ENCODE measurements at places on chromosomes 6 and 20.

GRCh38 chr20:1786486-1786885, 108.7 kb upstream of the SIRPA start:
- DNase-seq: no peak

GRCh38 chr6:53934023-53934422, 139.2 kb downstream of the LRRC1 start:
- no peak for DNase-seq

DNA sequence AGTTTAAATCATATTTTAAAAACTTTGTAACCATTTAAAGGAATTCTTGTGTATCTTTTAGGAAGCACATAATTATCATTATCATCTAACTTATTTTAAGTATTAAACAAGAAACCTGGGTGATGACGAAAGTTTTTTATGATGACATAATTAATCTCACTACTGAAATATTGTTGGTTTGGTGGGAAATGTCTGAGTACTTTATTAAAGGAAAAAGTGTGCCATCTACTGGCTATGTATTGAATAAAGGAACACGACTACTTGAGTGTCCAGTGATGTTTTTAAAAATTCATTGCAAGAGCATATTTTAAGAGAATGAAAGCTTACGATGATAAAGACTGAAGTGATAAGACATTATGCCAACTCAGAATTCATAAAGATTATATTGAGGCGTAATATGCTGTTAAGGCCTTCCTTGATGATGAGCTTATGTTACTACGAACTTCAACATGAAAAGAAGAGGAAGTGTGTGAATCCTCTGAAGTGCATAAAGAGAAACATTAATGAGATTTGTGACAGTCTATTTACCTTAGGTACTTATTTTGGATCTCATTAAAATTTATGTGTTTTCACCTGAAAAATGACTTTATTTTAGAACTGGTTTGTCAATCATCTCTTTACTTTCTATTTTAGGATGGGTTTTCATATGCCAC, 12.0 kb upstream of the TRMT11 start:
- DNase-seq: no peak

DNA sequence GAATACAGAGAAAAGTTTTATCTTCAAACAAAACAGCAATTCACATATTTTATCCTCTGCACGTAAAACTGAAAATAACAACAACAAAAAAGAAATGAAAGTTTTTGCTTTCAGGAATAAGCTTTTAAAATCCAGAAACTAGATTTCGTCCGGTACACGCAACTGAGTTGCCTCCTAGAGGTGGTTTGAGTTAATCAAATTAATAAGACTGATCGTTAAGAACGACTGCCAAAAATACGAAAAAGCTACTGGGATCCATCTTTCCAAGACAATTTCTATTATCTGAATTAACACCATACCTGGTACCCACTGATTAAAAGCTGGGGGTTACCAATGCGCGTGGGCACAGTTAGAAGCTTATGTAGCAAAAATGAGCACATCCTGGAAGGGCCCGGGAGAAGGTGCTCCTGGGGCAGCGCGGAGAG, 669 bp downstream of the PDCD2 start:
- no peak for DNase-seq

- no peak for DNase-seq
Observed at GRCh38 chr6:97819710-97820109, 536.7 kb upstream of the MMS22L start.

DNA sequence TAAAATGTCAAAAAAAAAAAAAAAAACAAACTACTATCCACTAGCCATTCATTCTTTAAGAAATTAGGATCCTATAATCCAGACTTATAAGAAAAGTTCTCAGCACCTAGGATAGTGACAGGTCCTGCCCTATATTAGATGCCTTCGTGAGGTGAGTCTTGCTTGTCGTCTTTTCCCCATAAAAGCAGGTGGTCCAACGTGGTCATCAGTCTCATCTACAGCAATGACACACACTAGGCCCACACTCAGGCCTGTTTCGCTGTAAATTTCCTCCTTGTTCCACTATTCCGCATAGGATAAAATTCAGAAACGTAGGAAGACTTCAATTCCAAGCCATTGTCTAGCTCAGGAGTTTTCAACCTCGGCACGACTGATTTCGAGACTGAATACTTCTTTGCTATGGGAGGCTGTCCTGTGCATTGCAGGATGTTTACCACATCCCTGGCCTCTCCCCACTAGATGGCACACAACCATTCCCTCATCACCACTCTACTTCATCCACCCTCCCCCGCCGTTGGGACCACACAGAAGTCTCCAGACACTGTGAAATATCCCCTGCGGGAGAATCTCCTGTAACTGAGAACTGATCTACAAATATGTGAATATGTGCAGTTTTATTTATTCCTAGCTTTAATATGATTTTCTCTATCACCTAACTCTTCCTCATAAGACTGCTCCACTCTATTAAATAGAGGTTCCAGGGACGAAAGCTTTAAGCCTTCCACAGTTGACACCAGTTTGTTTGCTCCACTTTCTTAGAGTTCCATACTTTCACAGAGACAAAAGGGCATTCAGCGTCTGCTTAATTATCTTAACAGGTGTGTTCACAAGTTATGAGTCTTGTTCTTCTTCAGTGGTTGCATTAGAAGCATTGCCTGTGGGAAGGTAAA, 346.3 kb downstream of the BMP2 start:
- no peak for DNase-seq

DNA sequence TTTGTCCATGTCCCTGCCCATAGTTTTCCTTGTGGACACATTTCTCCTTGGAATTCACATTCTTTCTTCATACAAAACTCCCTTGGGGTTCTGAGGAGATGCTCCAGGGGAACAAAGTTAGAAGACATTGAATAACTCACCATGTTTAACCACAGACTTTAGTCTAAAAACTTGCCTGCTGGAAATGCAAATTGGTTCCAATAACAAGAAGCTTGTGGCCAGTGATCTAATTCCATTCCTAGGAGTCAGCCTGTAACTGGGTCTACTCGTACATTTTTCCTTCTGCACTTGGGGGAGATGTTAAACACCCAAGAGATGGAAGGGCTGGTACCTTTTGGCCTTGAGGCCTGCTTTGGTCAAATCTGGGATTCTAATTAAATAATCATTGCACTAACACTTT, 60.2 kb downstream of the SCML4 start:
- DNase-seq: no peak

DNA sequence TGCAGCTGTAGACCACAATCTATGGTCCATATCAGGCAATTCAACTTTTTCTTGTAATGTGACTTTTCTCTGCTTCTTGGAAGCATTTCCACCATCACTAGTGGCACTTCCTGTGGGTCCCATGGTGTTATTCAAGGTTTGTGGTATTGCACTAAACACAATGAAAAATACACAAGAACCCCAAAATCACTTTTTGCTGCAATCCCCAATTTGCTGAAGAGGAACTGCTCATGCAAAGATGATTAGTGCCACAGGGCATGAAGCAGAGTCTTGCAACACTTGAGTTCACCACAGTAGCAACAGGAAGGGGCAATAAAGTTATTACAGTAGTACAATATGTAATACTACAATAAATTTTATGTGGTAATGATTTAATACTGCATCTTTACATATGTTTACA, 16.8 kb upstream of the TAAR1 start:
- DNase-seq: no peak

DNA sequence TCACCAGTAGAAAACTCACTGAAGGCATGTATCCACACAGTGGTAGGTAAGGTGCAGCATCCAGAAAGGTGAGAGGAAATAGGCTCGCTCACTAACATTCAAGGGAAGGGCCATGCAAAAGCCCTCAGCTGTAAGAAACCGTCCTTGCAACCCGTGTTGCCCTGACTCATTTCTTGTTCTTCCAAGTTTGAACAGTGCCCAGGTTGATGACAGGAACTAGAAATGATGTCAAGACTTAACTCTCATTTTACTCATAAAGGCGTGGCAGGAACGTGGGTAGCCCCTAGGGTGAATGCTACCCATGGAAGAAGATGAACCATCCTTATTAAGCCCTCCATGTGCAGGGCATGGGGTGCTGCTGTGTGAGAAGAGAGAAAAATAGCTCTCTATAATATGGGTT, 187.6 kb downstream of the CD83 start:
- DNase-seq: no peak

GRCh38 chr6:168107191-168107983, 28.4 kb upstream of the FRMD1 start:
- no peak for DNase-seq

DNA sequence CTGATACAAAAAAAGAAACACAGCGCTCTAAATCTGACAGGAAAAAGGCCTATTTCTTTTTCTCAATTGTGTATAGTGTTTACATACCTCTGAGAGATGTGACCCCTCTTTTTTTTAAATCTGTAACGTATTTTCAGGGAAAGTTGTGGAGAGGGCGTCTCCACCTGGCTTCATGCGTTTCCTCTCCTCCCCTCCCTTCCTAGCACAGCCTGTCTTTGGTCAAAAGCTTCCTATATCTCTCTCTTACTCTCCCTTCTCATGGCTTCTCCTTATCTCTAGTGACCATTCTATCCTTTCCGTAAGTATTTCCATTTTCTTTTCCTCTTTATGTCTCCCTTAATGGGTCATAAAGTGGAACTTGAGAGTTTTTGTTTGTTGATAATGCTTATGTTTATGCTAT, 458.9 kb downstream of the HACE1 start:
- no peak for DNase-seq

Measured in left forelimb (tissue), 1 donor.